ENCODE measurements at places on chromosomes 16 and 17. TPM values are rescaled to one million over a fixed set of nuclear protein-coding genes. Genes with fewer than 3 reads are reported as not detected.
A peak's percentile ranks its signal among the peaks of the same experiment; 100 is the strongest.

NPIPA2 gene
- total RNA-seq = 4.8 TPM

AMZ2 gene
- 146 TPM for total RNA-seq

FOXF1 gene
- total RNA-seq = not detected

PPM1D gene
- 10.9 TPM for total RNA-seq

HOXB2 gene
- total RNA-seq = 13.3 TPM

CACNG3 gene
- total RNA-seq = not detected

CHRNE gene
- total RNA-seq = 0.45 TPM

DNA sequence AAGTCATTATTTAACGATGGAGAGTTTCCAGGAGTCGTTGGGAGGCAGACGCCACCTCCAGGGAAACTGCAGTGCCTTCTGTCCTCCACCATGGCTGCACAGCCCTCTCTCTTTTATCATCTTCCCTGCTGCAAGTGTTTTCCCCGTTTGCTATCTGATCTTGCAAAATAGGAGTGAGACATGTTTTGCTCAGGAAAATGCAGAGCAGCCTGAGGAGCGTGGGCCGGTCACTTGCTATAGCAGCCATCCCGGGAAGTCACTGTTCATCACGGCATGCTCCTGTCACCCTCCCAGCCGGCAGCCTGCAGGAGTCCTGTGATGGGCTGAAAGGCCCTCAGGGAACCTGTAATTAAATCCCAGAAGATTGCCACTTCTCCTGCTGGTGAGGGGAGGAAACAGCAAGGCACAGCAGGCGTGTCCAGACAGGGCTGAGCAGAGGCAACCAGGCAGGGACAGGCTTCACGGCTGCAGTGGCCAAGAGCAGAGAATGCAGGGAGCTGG lies 143.1 kb downstream of the GSG1L start:
- no peak overlapping the region for H3K4me3 ChIP-seq
- no peaks in the 10 kb centered on the region for H3K4me1 ChIP-seq
- H3K27ac ChIP-seq = no peak overlapping the region
- peaks cover 46% of the 10 kb centered on the region for H3K27me3 ChIP-seq
- no peak for DNase-seq
- H3K36me3 ChIP-seq = no peaks in the 10 kb centered on the region

- peaks cover 25% of the 10 kb centered on the region for H3K36me3 ChIP-seq
- DNase-seq = no peak
- peaks cover 56% of the 10 kb centered on the region for H3K4me1 ChIP-seq
- peak overlapping the region; percentile 59 for H3K27ac ChIP-seq
Measured at GRCh38 chr17:81287741-81288430, 7.2 kb downstream of the SLC38A10 start.

DNA sequence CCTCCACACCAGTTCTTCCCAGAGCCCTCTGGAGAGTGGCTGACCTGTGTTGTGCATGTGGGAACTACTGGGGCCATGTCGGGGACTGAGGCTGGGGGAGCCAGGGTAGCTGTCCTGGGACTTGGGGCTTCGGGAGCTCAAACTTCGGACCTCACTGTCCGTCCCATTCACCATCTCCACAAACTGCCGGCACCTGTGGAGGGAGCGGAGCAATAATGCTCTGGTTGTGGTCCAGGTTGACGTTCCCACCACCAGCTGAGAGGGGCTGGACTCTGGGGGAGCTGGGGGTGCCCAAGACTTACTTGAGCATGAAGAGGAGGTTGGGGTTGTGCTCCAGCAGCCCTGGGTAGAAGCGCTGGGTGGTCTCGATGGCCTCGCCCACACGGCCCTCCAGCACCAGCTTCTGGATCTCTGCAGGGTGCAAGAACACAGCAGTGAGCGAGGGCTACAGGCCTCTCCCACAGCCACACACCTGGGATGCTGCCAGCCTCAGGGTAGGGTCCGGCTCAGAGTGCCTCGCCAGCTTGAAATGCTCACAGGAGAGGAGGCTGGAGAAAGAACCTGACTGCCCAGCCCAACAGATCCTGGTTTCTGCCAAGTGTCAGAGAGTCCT lies 10.6 kb upstream of the GFOD2 start:
- H3K27me3 ChIP-seq = no peaks in the 10 kb centered on the region
- H3K4me3 ChIP-seq = no peak overlapping the region
- H3K36me3 ChIP-seq = peaks cover 13% of the 10 kb centered on the region
- H3K4me1 ChIP-seq = no peaks in the 10 kb centered on the region

DNA sequence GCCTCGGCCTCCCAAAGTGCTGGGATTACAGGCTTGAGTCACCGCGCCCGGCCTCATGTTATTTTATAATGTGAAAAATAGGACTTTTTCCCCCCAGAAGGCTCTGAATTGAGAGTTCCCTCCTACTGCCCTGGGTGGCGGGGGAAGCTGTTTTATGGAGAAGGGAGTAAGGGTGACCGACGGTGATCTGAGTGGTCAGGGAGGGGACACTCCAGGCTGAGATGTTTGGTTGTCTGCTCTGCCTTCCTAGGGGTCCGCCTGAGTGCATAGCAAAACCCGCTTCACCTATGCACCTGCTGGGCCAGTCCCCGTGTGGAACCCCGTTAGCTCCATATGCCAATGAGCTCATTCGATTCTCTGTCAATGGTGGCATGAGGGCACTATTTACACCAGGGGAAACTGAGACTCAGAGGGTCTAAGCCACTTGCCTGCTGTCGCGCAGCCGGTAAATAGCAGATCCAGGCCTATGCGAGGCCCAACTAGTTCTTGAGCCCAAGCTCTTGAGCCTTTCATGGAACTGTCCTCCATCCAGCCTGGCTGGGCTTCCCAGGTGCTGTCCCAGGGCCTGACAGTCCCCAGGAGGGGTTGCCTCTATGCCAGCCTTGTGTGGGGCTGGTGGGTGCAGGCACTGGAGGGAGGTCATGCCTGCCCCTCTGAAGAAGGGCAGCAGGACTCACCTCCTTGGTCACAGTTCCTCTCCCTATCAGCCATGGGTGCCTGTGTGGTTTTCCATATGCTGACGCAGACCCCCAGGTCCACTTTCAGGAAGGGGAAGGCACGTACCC lies 1.7 kb upstream of the GJD3 start:
- no peak overlapping the region for H3K27ac ChIP-seq
- H3K4me1 ChIP-seq = peaks cover 6% of the 10 kb centered on the region
- peaks cover 7% of the 10 kb centered on the region for H3K27me3 ChIP-seq
- H3K36me3 ChIP-seq = no peaks in the 10 kb centered on the region
- DNase-seq = no peak

GRCh38 chr16:280552-280951 lies at the start of gene ARHGDIG:
Gene ARHGDIG, plus strand, starts transcription at chr16:280591. Its CDS starts 90 bp downstream, at chr16:280681.
- no peak within 1 kb of the TSS for H3K4me3 ChIP-seq
- H3K36me3 ChIP-seq = no peaks in the 10 kb centered on the region
- H3K4me1 ChIP-seq = peaks cover 5% of the 10 kb centered on the region
- no peak within 1 kb of the TSS for H3K27ac ChIP-seq
- DNase-seq = no peak

DNA sequence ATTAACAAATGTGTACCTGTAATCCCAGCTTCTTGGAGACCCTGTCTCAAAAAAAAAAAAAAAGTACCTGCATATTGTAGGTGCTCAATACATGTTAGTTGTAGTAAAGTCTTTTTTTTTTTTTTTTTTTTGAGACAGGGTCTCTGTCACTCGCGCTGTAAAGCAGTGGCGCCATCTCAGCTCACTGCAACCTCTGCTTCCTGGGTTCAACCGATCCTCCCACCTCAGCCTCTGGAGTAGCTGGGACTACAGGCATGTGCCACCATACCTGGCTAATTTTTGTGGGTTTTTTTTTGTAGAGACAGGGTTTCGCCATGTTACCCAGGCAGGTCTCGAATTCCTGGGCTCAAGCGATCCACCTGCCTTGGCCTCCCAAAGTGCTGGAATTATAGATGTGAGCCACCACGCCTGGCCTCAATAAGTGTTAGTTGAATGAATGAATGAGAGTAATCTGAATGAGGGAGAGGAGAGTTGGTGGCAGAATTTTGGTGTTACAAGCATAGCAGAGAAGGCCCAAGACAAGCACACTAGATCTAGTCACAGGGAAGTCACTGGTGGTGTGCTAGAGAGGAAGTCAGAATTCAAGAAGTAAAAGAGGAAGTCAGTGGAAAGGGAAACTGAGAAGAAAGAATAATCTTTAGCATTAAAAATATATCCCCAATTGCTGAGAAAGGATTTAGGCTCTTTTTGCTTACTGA lies 9.4 kb upstream of the MYL4 start:
- no peaks in the 10 kb centered on the region for H3K36me3 ChIP-seq
- no peak overlapping the region for H3K4me3 ChIP-seq
- DNase-seq = no peak
- H3K27ac ChIP-seq = no peak overlapping the region
- peaks cover 27% of the 10 kb centered on the region for H3K4me1 ChIP-seq

GRCh38 chr17:37051833-37052232 lies 103.1 kb downstream of the AATF start:
- no peak overlapping the region for H3K4me3 ChIP-seq
- peaks cover 6% of the 10 kb centered on the region for H3K4me1 ChIP-seq
- no peaks in the 10 kb centered on the region for H3K27me3 ChIP-seq
- no peak overlapping the region for H3K27ac ChIP-seq
- DNase-seq = no peak
- H3K36me3 ChIP-seq = peaks cover 16% of the 10 kb centered on the region

DNA sequence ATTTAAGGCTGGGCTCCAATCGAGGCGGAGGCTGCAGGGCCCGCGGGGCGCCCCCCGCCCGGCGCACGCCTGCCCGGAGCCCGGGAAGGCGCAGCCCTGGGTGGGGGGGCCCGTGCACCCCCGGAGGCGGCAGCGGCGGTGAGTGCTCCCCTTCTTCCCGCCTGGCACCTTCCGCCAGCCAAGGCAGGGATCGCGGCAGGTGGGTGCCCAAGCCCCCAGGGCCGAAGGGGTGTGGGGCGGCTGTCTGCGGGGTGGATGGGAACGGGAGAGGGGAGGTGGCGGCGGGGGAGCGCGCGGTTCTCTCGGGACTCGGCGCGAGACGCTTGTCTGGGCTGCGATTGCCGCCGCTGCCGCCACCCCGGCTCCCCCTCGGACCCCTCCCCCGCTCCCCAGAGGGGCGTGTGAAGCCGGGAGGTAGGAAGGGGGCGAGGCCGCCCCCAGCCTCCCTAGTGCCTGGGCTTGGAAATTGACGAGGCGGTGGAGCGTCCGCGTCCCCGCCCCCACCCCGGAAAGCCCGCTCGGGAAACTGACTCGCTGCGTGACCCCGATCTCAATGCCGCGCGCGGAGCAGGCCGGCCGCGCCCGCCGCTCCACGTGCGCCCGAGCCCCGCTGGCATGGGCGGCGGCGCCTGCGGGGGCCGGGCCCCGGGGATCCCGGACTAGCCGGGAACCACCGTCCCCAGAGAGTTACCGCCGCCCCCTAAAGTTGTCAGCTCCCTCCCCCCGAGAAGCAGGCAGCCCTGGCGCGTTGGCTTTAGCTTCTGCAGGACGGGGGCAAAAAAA lies 231.5 kb downstream of the MRTFB start:
- peak overlapping the region; percentile 68 for H3K4me3 ChIP-seq
- peak; percentile 23 for DNase-seq
- H3K27ac ChIP-seq = no peak overlapping the region
- H3K36me3 ChIP-seq = no peaks in the 10 kb centered on the region
- peaks cover 10% of the 10 kb centered on the region for H3K27me3 ChIP-seq
- peaks cover 8% of the 10 kb centered on the region for H3K4me1 ChIP-seq

DNA sequence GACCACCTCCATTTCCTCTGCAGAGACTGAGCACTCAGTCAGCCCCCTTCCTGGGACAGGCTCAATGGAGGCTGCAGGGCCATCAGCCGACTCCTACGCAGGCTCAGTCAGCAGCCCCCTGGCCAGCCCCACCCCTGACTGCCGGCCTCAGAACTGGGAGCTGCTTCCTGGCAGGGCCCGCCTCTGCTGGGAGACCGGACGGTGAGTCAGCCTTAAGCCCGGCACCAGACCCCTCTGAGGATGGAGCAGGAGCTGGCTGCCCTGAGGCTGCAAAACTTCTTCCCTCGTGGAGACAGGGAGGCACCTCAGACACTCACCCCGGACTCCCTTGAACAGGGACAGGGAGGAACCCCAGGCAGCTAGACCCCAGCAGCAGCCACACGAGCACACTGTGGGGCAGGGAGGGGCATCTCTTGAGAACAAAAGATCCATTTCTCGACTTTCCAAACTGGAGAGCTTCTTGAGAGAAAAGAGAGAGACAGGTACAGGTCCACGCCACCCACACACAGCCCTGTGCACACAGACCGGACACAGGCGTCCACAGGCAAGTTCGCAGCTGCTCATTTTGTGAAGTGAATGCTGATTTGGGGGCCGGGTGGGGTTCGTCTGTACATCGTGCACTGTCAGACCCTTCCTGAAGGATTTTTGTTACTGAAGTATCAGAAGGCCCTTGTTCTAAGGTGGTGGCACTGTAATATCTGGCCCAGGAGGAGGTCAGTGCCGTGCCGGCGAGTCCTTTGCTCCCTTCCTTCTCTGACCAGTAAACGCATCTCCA lies 1.3 kb upstream of the TUBB3 start:
- H3K4me3 ChIP-seq = peak overlapping the region; percentile 59
- no peak overlapping the region for H3K27ac ChIP-seq
- H3K4me1 ChIP-seq = peaks cover 53% of the 10 kb centered on the region
- peak; percentile 55 for DNase-seq
- peaks cover 44% of the 10 kb centered on the region for H3K27me3 ChIP-seq
- no peaks in the 10 kb centered on the region for H3K36me3 ChIP-seq

DNA sequence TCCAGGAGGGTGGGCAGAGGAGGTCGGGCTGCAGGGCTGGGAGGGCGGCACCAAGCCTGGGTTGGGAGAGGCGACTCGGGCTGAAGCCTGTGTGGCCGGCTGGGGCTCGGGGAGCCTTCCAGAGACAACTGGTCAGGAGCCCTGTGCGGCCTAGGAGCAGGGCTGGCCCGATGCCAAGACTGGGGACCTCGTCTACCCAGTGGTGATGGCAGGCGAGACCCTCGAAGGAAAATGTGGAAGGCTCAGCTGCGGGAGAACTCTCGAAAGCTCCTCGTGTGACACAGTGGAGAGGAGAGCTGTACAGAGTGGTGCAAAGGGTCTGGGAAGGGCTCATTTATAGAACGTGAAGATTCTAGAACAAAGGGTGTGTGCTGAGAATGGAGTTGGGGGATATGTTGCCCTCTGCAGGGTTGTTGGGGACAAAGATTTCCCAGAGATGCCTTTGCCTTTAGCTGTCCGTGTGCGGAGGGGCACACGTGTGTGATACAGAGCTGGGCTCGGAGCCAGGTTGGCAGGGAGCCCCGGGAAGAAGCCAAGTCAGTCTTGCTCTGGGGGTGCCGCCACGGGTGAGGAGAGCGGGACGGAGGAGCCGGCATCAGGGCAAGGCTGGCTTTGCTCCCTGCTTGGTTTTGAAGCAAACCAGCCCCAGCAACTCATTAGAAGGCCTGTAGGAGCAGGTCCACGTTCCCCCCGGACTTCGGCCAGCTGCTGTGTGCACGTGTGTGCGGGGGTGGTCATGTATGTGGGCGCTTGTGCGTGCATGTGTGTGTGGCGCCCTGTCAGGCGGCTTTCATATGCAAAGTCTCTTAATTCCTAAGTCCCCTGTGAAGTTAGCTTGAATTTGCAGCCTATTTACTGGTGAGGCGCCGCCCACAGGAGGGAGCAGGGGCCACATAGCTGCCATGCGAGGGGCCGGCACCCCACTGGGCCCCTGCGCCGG lies 132.4 kb upstream of the CHMP6 start:
- H3K27me3 ChIP-seq = no peaks in the 10 kb centered on the region
- peak overlapping the region; percentile 72 for H3K27ac ChIP-seq
- no peak for DNase-seq
- no peak overlapping the region for H3K4me3 ChIP-seq
- peaks cover 59% of the 10 kb centered on the region for H3K36me3 ChIP-seq

- H3K27me3 ChIP-seq = no peaks in the 10 kb centered on the region
- peak; percentile 36 for DNase-seq
- peaks cover 32% of the 10 kb centered on the region for H3K4me1 ChIP-seq
- peaks cover 2% of the 10 kb centered on the region for H3K36me3 ChIP-seq
- no peak overlapping the region for H3K4me3 ChIP-seq
Measured at GRCh38 chr17:80746262-80746935, 201.8 kb downstream of the RPTOR start.

Measured in activated CD4-positive, alpha-beta memory T cell treated with anti-CD3 and anti-CD28 coated beads for 36 hours (primary cell).